ENCODE measurements at places on chromosomes 7 and 10.

DNA sequence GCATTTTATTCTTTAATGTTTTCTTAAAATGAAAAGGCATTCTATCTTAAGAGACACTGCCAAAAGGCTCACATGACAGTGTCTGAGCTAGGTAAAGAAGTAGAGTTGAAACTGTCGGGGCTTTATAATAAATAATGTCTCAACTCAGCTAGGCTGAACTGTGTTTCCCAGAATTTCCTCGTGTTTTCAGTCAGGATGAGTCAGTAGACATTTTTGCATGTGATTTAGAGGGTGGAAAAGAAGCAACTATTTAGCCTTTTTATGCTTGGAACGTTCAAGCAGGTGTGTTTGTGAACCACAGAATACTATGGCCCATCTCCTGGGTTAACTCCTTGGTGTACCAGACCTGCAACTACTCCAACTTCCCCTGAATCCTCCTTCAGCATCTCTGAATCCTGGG, 23.4 kb upstream of the LIPA start:
- DNase-seq = no peak

GRCh38 chr10:28592953-28593352, 60.0 kb downstream of the WAC start:
- DNase-seq = no peak

DNA sequence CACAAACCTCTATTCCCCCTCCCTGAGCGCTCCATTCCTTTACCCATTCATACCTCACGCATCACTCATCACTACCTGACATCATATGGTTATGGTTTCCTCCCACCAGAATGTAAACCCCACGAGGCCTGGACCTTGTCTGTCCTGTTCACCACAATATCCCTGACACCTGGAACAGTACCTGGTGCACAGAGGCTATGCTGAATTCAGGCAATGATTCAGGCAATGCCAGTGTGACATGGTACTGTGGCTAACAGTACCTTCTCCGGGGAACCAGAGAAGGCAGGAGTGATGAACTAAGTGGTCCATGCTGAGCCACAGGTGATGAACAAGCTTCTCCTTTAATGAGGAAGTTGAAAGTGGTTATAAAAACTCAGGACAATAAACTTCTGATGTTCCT, 202.5 kb upstream of the PLXNA4 start:
- no peak for DNase-seq

GRCh38 chr10:36556468-36556867, 568.9 kb upstream of the ANKRD30A start:
- DNase-seq = no peak

DNA sequence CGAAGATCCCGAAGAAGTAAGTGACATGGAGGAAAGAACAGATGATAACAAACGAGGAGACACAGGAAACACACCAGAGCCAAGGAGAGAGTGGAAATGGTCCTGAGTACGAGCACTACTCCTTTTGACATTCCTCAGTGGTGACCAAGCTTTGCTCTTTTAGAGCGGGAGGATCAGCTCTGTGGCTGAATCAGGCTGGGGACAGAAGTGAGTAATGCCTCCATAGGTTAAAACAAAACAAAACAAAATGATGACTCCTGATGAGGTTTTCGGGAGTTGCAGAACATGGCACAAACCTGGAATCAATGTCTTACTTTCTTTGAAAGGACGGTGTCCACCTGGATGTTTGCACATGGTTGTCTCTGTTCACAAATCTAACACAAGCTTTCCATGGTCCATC, 30.3 kb upstream of the TCF7L2 start:
- DNase-seq = no peak

DNA sequence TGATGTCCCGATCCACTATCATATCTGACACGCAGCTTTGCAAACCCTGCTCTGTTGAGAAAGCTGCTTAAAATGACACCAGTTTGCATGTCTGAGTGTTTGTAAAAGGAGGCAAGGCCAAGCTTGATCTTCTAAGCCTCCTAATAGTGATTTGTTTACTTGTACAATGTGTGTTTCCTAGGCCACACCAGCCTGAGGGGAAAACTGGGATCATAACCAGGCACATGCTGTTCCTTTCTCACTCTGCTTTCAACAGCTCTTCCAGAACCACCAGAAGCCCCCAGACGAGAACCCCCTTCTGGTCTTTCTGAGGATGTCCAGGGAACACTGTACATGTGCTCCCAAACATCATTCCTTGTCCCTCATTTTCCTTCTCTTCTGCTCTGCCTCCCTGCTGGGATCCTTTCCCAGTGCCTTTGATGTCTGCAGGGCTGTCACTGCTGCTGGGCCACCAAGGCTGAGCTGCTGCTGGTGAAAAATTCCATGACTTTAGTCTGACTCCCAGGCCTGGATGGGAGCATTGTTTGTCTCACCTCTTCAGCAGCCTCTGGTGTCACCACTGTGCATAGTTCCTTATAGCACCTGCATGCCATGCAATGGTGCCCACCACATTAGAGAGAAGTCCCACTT, 4.0 kb upstream of the LGI1 start:
- DNase-seq = no peak

- DNase-seq = no peak
Measured at GRCh38 chr10:49323171-49323895, 24.4 kb downstream of the C10orf71 start.

- DNase-seq = no peak
Measured at GRCh38 chr7:99825452-99825851, 2.4 kb upstream of the CYP3A43 start.

DNA sequence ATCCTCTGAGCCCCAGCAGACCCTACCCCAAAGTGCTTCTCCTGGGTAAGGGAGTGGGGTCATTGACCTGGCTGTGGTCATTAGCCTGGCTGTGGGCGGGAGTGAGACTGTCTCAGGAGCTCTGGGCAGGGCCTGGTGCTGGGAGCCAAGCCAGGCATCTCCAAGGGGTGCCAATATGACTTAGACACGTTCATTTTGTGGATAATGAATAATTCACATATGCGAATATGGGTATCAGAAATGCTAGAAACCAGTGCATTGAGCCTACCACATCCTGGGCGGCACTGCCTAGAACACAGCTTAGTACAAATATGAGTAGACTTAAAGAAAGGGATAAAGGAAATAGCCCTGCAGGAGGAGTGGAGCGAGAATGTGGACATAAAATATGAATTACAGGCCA, 14.4 kb upstream of the SRRM3 start:
- no peak for DNase-seq

GRCh38 chr7:74412056-74412455, 41.6 kb upstream of the GTF2IRD1 start:
- DNase-seq = no peak

- no peak for DNase-seq
Measured at GRCh38 chr10:98589691-98590090, 143.0 kb upstream of the HPS1 start.

DNA sequence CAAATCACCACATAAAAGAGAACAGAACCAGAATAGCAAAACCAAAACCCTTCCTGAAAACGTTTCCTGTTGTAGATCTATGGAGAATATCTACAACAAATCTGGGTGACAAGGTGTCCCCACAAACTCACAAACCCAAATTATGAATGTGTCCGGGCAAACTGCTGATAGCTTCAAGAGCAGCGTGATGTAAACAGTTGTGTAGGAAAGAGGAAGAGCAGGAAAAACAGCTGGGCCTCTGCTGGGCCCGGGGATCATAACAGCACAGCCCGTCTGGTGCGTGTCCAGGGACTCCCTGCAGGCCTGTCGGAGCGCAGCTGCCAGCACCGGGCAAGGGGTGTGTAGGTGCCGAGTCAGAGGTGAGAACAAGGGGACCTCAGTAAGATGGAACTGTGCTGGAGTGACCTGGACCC, 53.7 kb downstream of the KCNH2 start:
- DNase-seq = no peak

- peak; percentile 15 for DNase-seq
Measured at GRCh38 chr7:114922652-114923402, 933 bp downstream of the MDFIC start.

DNA sequence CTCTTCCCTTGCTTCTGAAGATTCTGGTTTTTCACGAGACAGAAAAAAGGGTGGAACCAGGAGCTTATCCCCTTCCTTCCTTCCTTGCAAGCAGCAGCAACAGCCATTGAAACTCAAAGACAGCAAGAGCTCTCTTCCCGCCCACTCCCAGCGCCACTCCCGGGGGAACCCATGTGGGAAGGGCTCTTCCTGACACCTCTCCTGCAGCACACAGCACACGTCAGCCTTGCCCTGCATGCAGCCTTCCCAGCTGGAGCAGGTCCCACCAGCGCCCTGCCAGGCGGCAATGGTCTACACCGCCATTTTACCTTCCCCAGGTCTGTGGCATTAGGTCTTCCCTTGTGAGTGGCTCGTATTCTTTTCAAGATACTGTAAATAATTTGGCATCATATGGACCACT, 161.8 kb downstream of the MGMT start:
- DNase-seq = no peak

DNA sequence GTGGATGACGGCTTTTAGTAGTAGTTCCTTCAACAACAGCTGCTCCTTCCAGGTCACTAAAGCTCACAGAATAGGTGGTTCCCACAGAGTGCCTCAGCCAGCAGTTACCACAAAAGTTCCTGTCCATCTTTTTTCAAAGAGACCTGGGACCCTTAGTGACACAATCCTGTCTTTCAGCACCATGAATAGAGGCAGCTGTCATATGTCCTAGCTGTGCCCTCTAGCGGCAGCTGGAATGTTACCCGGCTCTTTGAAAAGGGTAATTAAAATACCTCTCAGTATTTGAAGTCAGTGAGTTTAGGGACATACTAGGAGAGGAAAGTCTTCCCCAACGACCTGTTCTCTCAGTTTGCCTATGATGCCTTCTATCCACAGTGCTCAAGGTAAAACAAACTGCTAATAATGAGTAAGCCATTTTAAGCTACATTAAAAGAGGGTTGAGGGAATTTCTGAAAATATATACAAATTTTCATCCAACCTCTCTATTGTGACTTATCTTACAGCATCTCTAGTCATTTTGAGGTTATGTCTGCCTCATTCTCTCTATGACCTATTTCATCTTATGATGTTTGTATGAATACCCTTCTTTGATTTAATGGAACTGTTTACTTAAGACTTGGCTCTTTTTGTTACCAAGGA, 290.8 kb downstream of the NXPH1 start:
- no peak for DNase-seq

- no peak for DNase-seq
Measured at GRCh38 chr10:68598978-68599770, 39.0 kb downstream of the TET1 start.

DNA sequence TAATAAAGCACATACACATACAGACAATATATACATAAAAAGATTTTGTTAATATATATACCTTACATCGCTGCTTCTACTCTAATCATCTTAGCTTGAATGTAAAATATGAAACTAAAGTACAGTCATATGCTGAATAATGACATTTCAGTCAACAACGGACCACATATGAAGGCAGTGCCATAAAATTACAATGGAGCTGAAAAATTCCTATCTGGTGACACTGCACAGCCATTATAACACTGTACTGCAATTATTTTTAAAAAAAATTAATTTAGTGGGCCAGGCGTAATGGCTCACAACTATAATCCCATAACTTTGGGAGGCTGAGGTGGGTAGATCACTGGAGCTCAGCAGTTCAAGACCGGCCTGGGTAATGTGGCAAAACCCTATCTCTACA, 122.3 kb downstream of the JMJD1C start:
- no peak for DNase-seq

DNA sequence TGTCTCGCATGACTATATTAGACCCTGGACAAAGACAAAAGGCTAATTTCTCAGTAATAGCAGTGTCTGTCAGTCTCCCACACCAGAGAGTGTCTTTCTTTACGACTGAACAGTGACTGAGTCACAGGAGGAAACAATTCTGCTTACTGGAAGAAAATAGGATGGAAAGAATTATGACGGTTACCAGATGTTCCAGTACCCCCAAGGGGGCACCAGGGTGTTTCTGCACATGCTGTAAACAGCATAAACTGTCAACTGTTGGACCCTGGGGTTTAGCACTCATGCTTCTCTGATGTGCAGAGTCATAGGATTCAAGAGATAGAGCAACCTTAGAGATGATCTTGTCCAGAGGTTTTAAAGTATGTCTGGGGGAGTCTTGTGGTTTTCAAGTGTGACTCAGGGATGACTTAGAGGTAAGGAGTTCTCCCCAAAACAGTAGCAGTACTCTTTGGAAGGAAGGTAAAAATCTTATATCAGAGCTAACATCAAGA, 291.7 kb downstream of the THSD7A start:
- DNase-seq = no peak

- no peak for DNase-seq
Measured at GRCh38 chr7:129785685-129786514, 166.9 kb downstream of the UBE2H start.

- no peak for DNase-seq
Measured at GRCh38 chr10:86665868-86666267, 2.4 kb upstream of the LDB3 start.

GRCh38 chr10:128422190-128422589, 296.0 kb upstream of the MKI67 start:
- DNase-seq = no peak

DNA sequence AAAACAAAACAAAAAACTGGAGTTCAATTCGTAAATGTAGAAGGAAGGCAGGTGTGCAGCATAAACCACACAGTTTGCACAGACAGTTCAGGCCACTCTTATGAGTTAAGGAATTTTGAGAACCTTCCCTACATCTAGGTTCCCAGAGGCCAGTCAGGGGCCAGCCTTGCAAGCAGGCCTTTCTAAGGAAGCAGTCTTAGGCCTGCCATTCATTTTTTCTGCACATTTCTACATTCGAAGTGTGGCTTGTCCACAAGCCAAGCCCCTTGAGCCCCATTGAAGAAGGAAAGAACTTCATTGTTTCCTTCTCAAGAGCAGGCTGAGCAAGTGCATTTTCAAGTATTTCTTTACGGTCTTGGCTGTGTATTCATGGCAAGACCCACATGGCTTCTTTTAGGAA, 11.4 kb upstream of the OSBPL3 start:
- DNase-seq = no peak

DNA sequence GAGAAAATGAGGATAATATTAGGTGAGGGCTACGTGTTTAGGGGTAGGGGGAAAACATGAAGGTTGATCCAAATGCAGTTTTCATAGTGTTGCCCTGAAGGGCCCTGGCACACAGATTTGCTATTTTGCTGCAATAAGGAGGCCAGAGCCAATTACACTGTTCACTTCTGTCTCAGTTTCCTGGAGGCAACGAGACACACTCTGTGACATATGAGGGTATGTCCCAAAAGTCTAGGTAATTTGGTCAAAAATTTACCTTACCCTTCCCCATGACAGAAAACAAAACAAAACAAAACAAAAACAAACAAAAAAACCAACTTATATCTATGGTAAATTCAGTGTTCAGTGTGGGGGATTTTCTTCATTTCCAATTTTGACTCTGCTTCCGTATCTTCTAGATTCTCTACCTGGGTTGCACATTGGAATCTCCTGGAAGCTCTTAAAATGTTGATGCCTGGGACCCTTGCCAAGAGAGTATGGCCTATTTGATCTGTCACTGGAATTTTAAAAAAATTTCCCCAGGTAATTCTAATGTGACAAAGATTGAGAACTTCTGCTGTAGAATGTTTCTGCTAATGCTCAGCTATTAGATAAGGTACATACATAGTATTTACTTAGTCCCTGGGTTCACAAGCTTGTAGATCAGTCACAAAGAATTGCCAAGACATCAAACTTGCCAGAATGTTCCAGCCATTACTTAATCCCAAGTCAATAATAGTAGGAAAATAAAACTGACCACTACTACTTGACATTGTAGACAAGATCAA, 139.5 kb downstream of the SEMA3E start:
- DNase-seq = no peak

GRCh38 chr10:98086837-98087708, 47.4 kb upstream of the R3HCC1L start:
- no peak for DNase-seq

GRCh38 chr10:29692121-29692539, 57.4 kb upstream of the SVIL start:
- no peak for DNase-seq
